ENCODE measurements at places on chromosomes 2 and 18.

DNA sequence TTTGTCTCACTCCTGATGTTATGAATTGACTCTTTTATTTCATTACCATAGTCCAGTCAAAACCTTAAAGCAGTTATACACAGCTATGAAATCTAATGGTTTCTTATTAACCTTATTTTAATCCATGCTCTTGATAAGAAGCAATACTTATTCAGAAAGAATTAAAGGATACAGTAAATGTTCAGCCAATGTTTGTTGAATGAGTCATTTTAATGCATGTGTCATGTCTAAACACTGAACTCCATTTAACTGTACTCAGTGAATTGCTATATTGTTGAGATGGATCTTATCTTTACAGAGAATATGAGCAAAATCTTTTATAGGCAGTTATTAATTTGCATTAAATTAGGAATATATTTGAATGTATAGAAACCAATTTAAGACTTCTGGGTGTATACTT lies 135.1 kb upstream of the TFPI start:
- DNase-seq: no peak

- no peak for DNase-seq
Observed at GRCh38 chr2:60516383-60516811, 37.1 kb downstream of the BCL11A start.

DNA sequence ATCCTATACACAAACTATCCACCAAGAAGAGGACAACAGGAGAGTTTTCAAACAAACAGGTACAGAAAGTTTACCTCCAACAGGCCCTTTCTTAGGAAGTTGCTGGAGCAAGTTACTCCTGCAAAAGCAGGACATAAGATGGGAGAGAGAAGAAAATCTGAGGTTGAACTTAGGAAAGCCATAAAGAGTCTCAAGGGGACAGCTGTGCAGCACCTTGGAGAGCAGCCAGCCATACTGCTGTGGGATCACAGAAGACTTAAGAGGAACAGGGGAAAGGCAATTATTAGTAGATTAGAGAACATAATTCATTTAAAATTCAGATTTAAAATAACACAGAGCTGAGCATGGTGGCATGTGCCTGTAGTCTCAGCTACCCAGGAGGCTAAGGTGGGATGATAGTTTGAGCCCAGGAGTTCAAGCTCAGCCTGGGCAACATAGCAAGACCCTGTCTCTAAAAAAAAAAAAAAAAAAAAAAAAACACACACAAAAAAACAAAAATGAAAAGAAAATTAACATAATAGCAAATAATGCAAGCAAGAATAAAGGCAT lies 148.1 kb upstream of the SIX3 start:
- no peak for DNase-seq

- no peak for DNase-seq
Observed at GRCh38 chr2:64201151-64201550, 56.9 kb upstream of the PELI1 start.

DNA sequence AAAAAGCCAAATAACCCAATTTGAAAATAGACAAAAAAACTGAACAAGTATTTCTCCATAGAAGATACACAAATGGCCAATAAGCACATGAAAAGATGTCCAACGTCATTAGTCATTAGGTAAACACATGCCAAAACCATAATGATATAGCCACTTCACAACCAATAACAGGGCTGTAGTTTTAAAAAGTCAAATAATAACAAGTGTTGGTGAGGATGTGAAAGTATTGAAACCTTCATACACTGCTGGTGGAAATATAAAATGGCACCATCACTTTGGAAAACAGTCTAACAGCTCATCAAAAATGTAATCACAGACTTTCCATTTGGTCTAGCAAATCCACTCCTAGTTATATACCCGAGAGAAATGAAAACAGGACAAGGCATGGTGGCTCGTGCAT lies 144.2 kb upstream of the CYP1B1 start:
- DNase-seq: no peak

- no peak for DNase-seq
Observed at GRCh38 chr2:40412456-40412855, 39.4 kb downstream of the SLC8A1 start.

DNA sequence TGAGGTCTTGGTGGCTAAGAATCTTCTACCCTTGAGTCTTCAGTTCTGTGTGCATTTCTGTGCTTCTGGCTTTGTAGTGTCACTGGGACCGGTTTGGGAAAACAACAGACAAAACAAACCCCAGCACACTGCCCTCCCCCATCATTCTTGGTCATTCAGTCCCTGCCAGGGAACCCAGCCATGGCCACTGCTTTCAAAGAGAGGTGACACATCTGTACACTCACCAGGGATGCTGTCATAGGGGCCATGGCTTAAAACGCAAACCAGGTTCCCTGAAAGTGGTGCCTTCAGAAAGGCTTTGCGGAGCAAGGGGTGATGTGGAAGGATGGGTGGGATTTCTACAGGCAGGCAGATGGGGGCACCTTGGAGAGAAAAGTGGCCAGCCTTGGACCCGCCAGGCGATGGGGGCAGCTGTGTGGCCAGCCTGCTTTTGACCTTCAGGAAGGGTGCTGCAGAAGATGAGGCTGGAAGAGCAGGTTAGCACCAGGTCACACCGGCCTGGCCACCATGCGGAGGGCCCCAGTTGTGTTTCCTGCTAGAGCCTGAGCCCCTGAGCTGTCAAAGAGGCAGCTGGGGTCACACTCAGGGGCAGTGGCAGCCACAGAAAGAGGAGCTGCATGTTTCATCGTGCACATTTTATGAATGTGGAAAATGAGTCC lies 101.3 kb downstream of the INHBB start:
- DNase-seq: peak; percentile 59

- DNase-seq: no peak
Observed at GRCh38 chr2:20577495-20578235, 73.2 kb downstream of the HS1BP3 start.

DNA sequence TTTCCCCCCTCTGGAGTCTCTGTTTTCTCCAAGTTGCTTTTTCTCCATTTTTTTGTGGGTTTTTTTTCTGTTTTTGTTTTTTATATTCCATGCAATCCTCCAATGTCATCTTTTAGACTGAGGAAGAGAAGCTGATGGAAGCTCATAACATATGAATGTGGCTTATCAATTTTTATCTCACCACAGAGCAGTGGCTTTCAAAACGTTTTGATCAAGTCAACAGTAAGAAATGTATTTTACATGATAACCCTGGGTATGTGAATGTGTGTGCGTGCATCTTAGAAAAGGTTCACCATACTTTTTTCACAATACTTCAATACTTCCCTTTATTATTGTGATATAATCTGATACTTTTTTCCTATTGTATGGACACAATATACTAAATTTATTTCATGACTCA lies 64.6 kb upstream of the CDCA7 start:
- no peak for DNase-seq

DNA sequence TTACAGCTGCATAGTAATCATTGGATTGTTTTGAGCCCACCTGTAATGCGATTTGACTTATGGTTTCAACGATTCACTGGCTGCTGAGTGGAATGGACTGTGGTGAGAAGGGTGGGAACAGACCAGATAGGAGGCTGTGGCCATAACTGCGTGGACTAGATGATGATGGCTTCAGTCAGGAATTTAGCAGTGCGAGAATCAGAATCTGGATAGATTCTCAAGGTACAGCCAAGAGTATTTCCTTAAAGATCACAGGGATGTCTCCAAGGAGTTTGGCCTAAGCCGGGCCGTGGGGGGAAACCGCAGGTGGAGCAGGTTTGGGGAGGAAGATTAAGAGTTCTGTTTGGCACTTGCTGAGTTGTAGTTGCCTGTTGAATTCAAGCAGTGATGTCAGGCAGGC lies 44.0 kb upstream of the CHMP1B start:
- no peak for DNase-seq

- DNase-seq: no peak
Observed at GRCh38 chr2:239173301-239173700, 227.5 kb downstream of the HDAC4 start.

DNA sequence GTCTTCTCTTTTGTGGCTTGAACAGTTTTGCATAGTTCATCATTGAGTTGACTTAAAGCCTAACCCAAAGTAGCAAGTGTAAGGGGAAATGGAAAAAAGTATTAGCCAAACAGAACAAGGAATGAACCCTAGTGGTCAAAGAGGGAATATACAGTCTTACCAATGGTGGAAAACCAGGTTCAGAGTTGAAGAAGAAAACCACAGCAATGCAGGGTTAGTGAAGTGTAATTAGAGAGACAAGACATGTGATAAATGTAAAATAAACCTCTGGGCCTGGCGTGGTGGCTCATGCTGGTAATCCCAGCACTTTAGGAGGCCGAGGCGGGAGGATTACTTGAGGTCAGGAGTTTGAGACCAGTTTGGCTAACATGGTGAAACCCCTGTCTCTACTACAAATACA lies 2.4 kb downstream of the TTN start:
- no peak for DNase-seq

DNA sequence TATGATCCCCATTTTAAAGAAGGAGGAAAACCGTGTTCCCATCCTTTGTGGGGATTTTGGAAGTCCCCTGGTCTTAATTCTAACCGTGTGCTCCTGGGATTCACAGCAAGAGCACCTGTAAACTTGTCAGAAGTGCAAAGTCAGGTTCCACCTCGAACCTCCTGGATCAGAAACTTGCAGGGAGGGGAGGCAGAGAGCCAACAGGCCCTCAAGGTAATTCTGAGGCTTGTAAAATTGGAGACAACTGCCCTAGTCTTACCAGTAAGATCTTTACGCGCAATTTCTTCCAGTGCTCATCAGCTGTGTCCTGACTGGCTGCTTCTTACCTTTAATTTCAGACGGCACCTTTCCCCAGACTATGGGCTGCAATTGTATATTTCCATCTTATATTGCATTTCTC lies 113.3 kb upstream of the SEC11C start:
- DNase-seq: no peak

GRCh38 chr18:76991021-76991688 lies 141.4 kb downstream of the MBP start:
- no peak for DNase-seq

DNA sequence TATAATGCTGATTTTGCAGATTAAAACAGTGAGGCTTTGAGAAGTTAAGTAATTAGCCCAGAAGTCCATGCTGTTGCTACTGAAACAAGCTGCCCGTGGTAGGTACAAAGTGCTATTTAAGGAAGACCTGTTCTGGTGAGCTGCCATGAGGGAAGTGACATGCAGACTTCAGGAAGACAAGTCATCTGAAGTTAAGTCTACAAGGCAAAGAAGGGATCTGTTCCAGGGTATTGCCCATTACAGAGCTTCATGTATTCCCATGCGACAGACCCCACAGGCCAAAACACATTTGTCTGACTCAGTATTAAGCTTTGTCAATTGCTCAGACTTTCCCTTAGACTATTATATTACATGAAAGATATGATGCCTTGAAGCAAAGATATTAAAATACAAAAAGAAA lies 520.8 kb downstream of the FBXO15 start:
- no peak for DNase-seq

- DNase-seq: no peak
Observed at GRCh38 chr2:224836263-224836662, 120.1 kb upstream of the CCDC195 start.

- no peak for DNase-seq
Observed at GRCh38 chr2:160630801-160631590, 137.4 kb upstream of the RBMS1 start.

GRCh38 chr2:25872134-25872533 lies 6.2 kb downstream of the ASXL2 start:
- DNase-seq: no peak

GRCh38 chr2:226308986-226309385 lies 490.6 kb downstream of the IRS1 start:
- DNase-seq: no peak

- DNase-seq: no peak
Observed at GRCh38 chr2:226962176-226962773, 126.4 kb downstream of the RHBDD1 start.

DNA sequence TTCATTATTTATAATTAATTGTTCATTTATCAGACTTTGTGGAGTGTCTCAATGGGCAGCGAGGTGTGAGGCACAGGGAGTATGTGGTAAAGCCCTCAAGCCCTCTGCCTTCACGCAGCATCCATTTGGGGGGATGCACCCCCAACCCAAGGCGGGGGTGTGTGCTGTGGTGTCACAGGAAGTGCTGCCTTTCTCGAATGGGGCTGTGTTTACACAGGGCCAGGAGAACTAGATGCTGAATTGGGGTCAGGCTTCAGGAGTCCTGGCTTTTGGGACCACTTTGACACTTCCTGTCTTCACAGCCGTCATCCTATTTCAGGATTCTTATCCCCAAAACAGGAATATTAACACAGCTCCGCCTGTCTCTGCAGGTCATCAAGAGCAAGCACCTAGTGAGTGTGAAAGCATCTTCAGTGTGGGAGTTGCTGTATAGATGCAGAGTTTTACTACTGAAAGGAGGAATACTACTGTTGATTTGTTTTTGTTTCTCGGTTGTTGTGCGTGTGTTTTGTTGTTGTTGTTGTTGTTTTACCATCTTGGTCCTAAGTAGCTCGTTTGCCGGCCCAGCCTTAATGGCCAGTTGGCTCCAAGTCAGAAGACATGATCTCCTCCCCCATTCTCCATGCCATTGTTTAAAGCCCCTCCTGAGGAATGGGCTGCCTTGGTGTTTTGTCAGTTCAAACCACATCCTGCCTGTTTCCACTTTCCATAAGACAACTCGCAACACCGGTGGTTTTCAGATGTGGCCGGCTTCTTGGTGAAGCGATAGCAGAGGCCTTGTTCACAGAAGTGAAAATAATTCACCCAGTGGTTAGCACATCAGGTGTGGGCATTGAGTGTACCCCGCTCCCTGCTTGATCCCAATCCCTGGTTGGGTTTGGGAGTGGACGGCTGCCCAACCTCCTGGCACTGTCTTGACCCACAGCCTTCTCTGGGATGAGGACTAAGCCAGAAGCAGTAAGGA lies 221.3 kb downstream of the BCL2 start:
- DNase-seq: no peak

DNA sequence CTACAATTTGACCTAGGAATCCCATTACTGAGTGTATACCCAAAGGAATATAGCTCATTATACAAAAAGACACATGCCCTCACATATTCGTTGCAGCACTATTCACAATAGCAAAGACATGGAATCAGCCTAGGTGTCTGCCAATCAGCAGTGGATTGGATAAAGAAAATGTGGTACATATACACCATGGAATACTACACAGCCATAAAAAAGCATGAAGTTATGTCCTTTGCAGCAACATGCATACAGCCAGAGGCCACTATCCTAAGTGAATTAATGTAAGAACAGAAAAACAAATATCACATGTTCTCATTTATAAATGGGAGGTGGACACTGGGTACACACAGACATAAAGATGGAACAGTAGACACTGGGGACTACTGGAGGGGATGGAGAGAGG lies 54.0 kb downstream of the GREB1L start:
- no peak for DNase-seq

DNA sequence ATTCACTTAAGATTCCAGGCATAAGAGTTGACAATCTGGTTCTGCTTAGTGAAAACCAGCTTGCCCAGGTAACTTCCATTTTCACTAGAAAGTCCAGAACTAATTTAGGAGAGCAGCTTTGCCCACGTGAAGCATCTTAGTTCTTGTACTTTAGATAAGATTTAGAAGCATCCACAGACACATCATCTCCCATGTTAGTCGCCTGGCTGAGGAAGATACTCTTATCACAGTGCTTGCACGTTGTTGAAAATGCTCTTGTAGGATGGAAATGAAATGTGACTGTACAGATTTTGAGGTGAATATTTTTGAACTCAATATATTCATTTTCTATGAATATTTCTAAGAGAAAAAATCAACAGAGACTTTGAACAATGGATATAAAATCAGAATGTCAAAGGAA lies 159.7 kb downstream of the SOCS6 start:
- DNase-seq: no peak

- no peak for DNase-seq
Observed at GRCh38 chr18:74825460-74825859, 227.8 kb downstream of the ZNF407 start.

- DNase-seq: no peak
Observed at GRCh38 chr2:178225006-178225805, 30.9 kb downstream of the OSBPL6 start.

Measured in chondrocyte (in vitro differentiated cells).